Adipocyte (in vitro differentiated cells): ENCODE measurements at places on chromosomes 11 and 22.
A peak's percentile ranks its signal among the peaks of the same experiment; 100 is the strongest.

DNA sequence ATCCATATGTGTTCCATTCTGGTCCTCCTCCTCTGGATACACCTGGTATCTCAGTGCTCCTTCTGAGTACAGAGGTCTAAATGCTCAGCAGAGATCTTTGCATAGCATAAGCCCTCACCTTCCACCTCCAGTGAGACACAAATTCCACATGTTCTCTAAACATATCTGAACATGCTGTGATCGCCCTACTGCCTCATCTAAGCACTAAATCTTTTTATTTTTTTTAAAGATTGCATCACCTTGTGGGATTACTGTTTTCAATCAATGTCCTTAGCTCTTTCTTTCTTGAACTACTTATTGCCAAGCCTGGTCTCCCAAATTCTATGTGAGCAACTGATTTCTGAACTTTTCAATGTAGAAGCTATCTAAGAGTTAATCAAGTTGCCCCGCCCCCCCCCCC, 113.4 kb downstream of the TRPC6 start:
- DNase-seq, result peak; percentile 63

DNA sequence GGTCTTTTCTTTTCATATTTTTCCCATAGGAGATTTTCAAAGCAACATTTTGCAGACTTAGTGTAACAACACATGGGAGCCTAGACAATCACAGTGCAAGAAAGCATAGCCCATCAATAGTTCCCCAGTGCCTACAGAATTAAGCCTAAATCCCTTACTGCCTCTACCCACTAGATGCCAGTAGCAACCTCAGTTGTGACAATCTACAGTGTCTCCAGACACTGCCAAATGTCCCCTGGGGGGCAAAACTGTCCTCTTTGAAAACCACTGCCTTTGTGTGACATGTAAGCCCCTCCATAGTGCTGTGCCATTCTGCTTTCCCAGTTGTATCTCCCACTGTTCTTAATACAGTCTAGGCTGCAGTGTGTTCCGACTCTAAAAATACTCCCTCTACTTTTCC, 1329.0 kb downstream of the LRRC4C start:
- no peak for DNase-seq

- no peak for DNase-seq
These were observed 262.3 kb upstream of the CADM1 start for GRCh38 chr11:115766561-115766960.

DNA sequence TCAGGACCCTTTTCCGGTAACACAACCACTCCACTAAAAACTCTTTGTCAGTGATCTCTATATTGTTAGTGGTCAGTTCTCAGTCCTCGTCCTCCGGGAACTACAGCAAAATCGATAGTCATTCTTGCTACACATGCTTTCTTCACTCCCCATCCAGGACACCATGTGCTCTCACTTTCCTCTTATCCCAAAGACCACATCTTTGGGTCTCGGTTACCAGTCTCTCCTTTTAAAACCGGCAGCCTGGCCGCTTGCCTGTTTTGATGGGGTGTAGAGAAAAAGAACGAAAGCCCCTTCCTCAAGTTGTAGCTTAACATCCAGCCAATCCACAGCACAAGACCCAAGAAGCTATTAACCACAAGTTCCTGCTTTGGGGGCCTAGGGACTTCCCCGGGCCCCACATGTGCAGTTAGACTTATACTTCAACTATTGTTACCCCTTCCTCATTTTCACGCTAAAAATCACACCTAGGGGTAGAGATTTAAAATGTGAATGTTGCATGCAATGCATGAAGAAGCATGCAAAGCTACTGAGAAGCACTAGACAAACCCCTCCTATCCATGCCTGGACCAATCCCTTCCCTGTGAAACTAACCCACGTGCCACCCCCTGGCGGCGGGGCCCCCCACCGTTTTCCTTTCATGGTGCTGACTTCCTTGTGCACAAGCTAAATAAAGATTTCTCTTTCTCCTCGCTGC, 1.5 kb upstream of the TOLLIP start:
- no peak for DNase-seq

DNA sequence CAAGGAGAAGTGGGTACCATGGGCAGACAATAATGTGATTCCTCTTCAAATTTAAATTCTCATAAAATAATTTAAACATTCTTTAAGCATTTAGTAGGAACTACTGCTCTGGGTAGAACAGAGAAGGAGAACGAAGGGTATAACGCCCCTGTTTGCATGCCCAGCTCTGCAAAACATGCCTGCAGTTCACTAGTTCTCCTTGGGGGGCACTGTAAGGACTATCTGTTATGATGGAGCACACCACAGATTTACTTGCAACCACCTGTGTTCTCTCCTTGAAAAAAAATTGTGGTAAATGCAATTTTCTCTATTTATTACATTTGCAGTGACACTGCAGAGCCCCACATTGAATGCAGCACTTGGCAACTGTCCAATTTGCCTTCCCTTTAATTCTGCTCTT, 100.3 kb downstream of the GUCY1A2 start:
- DNase-seq, result peak; percentile 22

GRCh38 chr22:39209756-39210155, 35.0 kb downstream of the PDGFB start:
- DNase-seq, result no peak

DNA sequence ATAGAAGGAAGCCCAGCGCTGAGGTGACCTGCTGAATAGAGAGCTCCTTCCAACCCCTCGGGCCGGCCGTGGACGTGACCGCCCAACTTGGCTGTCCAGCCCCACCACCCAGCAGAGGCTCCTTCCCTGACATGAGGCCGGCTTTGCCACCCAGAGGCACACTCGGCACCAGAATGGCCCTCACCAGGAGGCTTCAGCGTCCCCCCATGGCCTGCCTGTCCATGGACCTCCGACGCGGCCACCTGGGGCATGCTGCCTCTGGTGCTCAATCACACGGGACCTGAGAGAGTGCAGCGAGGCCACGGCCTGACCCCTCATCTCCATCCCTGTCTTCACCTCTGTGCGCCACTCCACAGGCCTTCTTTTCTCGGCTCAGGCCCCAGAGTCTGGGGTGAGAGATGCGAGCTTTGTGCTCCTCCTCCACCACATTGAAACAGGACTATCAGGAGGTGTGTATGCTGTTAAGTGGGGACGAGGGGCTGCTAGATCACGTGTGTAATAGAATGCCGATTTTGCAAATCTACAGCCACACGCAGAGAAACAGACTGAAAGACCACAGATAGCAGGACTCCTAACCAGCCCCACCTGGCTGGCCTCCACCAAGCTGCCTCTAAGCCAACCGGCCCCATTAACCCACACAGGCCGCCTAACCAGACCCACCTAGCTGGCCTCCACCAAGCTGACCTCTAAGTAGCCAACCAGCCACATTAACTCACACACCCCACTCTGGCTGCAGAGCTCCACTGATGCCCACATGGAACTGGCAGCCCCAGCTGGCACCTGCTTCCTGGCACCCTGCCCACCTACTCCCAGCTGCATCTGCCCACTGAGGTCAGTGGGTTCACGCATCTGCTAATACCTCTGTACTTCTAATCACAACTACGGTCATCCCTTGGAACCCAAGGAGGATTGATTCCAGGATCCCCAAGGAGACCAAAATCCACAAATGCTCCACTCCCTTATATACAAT, 20.7 kb downstream of the LINC01488 start:
- no peak for DNase-seq
